ENCODE measurements at places on chromosomes 3 and 15. TPM values are rescaled to one million over a fixed set of nuclear protein-coding genes. Genes with fewer than 3 reads are reported as not detected.

Gene PIF1
- total RNA-seq = 2.8 TPM

Gene NR1D2
- total RNA-seq = 9.8 TPM

Gene RASGRF1
- total RNA-seq = 0.18 TPM

Gene LCTL
- total RNA-seq = not detected

Gene GRM2
- total RNA-seq = 0.37 TPM

DNA sequence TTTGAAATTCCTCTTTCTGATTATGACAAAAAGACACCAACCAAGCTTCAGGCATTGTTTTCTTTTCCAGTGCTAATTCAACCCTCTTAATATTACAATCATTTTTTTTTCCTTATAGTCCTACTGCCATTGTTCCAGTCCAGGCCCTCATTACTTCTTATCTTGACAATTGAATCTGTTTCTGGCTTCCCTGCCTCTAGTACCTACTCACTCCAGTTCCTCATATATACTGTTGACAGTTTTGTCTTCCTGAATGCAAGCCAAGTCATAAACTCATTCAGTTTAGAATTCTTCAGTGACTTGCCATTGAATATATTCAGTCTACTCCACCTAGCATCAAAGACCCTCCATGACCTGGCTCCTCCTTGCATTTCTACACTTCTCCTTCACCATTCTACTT, 507.4 kb downstream of the FGF12 start:
- DNase-seq = no peak

- DNase-seq = no peak
Observed at GRCh38 chr3:106810300-106810875, 566.9 kb upstream of the CCDC54 start.

DNA sequence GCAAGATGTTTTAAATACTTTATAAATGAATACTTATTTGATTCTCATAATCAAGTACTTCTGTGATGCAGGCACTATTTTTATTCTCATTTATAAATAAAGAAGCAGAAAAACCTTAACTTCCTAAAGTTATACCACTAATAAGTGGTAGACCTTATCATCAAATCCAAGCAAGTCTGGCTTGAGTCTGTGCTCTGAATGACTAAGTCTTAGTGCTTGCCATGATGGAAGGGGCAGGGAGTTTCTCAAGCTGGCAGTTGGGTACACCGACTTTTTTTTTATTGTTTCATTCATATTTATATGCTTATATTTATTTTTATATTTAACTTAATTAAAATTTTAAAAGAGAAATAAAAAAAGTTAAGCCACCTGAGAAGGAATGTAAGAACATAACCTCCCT, 23.6 kb downstream of the SLMAP start:
- no peak for DNase-seq

GRCh38 chr3:56611364-56611763, 54.4 kb downstream of the CCDC66 start:
- no peak for DNase-seq

DNA sequence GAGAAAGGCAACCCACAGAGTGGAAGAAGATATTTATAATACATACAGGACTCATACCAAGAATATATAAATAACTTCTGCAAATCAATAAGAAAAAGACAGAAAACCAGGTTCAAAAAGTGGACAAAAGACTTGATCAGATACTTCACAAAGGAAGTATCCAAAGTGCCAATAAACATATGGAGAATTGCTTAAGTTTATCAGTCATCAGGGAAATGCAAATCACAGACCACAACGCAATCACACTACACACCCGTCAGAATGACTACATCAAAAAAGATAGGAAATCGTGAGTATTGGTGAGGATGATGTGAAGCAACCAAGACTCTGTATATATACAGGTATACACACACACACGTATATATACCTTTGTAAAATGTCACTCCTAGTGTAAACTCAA, 180.6 kb downstream of the FAM43A start:
- no peak for DNase-seq

DNA sequence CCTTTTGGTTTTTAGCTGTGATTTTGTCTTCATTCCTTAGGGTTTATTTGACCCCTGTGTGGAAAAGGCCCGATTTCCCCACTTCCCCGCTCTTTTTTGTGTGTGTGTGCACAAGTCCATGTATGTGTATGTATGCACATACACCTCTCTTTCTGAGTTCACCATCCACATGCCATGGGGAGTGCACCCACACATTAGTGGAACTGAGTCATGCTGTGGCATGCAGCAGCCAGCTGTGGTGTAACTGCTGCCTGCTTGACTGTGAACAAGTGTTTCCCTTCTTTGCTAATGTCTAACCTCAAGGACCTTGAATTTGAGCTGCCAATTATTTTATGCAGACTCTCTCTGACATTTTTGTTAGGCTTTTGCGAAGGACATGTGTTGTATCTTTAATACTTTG, 434.9 kb upstream of the TPM1 start:
- no peak for DNase-seq

GRCh38 chr3:168894214-168894613, 769.3 kb downstream of the MECOM start:
- no peak for DNase-seq

DNA sequence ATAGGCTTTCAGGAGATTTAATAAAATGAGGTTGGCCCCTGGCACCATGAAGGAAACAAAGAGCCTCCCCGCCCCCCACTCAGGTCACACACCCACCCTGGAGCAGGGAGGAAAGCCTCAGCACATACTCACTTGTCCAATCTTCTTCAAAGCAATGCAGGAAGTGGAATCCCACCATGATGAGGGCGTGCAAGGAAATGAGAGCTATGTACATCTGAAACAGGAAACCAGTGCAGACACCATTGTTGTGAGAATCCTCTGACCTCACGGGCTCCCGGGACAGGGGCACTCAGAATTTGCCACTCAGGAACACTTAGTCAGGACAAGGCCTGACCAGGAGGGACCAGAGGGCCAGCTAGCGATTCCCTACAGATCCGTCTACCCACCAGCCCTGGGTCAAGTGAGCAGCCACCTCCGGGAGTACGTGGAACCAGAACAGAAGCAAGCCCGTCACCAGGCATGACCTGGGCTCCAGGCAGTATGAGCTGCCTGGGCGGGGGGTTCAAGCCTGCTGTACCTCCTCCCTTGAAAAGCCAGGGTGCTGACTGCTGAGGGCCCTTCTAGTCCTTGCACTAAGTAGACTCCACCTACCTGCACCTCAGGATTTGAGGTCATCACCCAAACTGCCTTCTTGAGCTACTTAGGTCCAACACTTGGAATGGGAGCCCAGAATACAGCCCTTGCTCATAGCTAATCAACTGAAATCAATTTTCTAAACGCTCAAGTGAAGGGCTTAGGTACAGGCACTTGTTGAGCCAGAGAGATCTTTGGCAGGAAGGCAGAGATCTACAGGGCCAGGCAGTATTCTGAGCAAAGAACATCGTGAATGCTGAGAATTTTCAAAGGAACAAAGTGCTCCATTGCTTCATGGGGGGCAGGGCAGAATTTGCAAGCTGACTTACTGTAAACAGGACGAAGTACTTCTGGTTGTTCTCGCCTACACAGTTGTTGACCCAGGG, 42.7 kb downstream of the ZDHHC3 start:
- DNase-seq = no peak
